ENCODE measurements at places on chromosomes 11 and 22.

- no peak for DNase-seq
These were observed 140.2 kb downstream of the SNX19 start for GRCh38 chr11:130776061-130776419.

- no peak for DNase-seq
These were observed 82.2 kb downstream of the FLI1 start for GRCh38 chr11:128776069-128776423.

- DNase-seq = no peak
These were observed 1200.5 kb downstream of the BRD1 start for GRCh38 chr22:48627203-48627602.

DNA sequence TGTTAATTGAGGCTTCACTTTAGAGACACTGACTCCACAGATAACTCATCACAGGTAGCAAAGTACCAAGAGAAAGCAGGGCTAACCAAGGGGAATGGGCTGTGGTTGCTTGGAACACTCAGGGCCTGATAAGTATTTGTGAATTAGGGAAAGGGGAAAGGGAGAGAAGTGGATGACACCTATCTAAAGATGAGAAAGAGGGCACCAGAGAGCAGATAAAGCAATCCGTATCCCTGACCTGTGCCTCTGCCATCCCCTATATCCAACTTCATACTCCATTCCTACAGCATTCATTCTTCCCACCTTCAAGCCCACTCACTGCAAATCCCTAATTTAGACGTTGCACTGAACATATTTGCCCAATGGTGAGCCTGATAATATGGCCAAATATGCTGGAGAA, 43.0 kb upstream of the API5 start:
- no peak for DNase-seq
